ENCODE measurements at places on chromosomes 2 and 18.

DNA sequence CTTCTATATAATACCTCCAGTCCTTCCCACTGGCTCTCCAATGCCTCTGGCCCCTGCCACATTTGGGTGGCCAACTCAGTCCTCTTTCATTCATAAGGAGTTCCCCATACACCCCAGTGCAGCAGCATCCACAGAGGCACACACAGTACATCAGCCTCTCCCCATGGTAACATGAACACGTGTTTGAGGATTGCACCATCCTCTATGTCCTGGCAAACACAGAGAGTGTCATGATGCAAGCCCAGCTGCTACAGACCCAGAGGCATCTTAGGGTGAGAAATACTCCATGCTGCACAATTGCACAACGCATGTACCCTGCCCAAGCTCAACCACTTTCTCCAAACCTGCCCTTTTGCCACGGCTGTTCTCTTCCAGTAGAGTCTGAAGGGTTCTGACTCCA is 11.5 kb downstream of the IGFBP5 start:
- no peak for DNase-seq

DNA sequence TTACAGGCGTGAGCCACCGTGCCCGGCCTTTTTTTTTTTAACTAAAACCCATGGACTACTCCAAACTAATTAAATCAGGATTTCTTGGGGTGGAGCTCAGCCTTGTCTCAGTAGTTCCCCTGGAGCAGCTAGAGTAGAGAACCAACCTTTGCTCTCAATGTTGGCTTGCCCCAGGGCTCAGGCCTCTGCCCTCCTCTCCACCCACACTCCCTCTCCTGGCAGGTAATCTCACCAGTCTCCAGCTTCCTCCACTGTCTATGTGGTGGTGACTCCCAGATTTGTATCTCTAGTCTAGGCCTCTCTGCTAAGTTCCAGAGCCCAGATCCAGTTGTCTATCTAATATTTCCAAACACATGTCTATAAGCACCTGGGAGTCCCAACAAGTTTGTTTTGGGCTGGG is 9.6 kb upstream of the MTA3 start:
- no peak for DNase-seq

- DNase-seq = no peak
Observed at GRCh38 chr2:42867093-42868065, 75.0 kb upstream of the HAAO start.

GRCh38 chr2:199057936-199058335 is 399.8 kb downstream of the SATB2 start:
- DNase-seq = no peak

DNA sequence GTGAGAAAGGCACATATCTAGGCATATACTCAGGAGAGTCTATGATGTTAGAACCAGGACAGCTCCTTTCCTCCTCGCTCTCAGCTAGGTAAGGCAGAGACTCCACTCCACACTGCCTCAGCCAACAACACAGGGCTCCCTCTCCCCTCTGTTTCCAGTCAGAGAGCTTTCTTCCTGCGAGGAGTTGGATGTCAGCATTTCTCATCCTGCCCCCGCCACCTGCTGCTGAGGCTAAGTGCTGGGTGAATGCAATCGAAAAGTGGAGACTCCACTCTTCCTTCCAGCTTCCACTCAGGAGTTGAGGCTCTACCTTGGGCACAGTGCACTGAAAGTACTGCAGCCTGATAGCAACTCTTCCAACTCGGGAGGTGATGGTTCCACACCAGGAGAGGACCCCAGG is 177.2 kb upstream of the RAB6C start:
- DNase-seq = no peak

GRCh38 chr2:38533180-38533579 is 69.5 kb downstream of the HNRNPLL start:
- DNase-seq = no peak

DNA sequence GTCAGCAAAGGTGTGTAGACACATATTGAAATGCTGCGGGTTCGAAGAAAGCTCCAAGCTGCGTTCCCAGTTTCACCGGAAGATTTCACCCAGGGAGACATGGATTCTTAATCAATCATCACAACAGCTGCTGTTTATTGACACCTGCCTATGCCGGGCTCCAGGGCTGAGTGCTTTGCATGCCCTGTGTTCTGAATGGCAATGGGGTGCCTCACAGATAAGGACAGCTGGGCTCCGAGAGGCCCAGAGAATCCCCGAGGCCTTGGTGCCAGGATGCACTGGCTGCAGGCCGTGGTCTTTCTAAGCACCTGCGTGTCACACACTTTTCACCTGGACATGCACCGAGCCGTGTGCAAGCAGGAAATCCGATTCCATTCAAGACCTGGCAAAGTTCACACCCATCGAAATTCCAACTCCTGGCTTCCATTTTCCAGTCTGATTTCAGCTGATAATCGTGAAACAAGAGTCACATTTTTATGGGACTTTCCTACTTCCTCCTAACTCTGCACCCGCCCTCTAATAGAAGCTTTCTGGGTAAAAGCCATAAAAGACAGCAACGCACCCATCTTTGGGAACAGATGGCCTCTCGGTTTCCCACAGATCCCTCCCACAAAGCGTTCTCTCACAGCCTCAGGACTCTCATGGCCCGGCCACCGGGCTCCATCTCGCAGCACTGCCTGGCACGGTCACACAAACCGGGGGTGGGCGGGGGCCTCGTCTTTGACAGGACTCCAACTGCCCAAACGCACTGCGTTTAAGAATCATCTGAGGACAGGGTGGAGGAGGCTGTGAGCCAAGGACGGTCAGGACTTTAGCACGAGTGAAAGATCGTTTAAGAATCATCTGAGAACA is 245.6 kb upstream of the SALL3 start:
- no peak for DNase-seq

DNA sequence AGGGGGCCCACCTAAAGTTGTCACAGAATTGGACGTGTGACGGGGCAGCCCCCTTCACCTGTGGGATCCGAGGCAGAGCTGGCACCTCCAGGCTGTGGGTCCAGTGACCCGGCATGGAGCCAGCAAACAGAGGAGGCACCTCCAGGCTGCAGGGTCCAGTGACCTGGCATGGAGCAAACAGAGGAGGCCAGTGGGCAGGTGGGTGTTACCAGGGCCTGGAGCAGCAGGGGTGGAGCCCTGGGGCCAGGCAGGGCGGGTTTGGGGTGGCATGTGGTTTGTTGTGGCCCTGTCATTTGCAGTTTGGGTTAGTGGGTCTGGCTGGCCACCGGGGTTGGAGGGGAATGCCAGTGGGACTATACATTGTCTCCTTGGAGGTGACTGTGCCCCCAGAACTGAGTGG is 68.2 kb downstream of the HPCAL1 start:
- no peak for DNase-seq

DNA sequence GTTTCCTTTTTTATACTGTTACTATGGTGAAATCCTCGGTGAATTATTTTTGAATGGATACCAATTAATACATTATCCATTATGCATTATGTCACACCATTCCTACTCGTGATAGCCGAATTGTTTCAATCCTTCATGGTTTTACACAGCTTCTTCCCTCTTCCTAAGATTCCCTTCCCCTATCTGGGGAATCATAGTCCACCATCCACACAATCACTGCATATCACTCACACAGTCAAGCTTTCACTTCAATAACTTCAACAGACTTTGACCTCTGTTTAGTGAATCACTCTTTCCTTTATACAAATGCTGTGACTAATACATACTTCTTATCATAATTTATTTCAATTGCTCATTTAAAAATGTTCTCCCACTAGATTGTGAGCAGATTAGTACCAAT is 1108.1 kb upstream of the LRRTM1 start:
- no peak for DNase-seq

GRCh38 chr18:28050545-28050944 is 126.4 kb downstream of the CDH2 start:
- DNase-seq = no peak

All from stimulated activated CD4-positive, alpha-beta T cell treated with anti-CD3 and anti-CD28 coated beads, Interleukin-1b, Interleukin-23, amount 100 ng/mL, for 1 hour (primary cell).